ENCODE measurements at places on chromosomes 6 and 20. TPM values are rescaled to one million over a fixed set of nuclear protein-coding genes. Genes with fewer than 3 reads are reported as not detected.

DNA sequence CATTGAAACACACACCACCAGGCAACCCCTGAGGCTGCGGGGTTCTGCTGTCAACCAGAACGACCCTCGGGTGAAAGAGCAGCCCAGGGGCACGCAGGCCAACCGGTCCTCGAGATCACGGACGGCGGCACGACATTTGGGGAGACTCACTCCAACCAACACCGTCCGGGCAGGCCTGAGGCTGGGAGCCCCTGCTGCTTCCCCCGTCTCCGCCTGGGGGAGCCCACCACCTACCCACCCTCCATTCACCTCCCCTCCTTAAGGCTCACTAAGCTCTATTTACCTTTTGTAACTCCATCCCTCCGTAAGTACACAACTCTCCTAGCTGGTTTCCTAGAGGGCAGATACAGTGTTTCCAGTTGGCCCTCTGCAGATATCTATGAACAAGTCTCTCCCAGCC, 971.3 kb upstream of the DEFB115 start:
- DNase-seq = no peak

DNA sequence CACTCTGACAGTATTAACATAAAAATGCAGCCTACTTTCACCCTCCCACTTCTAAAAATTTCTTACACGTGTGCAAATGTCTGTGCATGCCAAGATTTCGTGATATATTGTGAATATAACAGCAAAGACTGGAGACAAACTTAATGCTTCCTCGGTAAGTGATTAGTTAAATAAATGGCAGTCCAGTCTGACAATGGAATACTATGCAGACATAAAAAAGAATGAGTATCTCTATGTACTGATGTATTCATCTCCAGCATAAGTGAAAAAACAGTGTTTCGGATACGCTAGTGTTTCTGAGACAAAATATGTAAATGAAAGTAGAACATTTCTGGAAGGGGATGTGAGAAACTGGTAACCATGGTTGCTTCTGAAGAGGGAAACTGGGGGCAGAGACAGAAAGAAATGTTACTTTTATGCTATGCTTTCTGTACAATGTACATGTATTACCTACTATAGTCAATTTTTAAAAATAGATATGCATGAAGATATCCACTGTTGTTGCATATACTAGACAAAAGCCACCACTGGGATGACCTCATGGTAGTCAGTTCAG, 7.0 kb downstream of the SLC22A23 start:
- DNase-seq = no peak

DNA sequence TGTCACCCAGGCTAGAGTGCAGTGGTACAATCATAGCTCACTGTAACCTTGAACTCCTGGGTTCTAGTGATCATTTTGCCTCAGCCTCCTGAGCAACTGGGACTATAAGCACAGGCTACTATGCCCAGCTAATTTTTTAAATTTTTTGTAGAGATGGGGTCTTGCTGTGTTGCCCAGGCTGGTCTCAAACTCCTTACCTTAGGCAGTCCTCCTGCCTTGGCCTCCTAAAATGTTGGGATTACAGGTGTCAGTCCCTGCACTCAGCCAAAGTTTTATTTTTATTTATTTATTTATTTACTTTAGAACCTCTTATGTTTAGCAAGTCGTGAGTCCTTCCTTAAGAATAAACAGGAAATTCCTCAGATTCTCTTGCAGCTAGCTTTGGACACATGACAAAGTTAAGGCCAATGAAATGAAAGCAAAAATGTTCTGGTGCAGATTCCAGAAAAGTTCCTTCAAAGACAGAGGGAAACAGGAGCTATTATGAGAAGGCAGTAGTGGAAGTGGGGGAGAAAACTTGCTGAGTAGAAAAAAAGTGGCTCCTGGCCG, 19.1 kb downstream of the PIM1 start:
- DNase-seq = no peak

DNA sequence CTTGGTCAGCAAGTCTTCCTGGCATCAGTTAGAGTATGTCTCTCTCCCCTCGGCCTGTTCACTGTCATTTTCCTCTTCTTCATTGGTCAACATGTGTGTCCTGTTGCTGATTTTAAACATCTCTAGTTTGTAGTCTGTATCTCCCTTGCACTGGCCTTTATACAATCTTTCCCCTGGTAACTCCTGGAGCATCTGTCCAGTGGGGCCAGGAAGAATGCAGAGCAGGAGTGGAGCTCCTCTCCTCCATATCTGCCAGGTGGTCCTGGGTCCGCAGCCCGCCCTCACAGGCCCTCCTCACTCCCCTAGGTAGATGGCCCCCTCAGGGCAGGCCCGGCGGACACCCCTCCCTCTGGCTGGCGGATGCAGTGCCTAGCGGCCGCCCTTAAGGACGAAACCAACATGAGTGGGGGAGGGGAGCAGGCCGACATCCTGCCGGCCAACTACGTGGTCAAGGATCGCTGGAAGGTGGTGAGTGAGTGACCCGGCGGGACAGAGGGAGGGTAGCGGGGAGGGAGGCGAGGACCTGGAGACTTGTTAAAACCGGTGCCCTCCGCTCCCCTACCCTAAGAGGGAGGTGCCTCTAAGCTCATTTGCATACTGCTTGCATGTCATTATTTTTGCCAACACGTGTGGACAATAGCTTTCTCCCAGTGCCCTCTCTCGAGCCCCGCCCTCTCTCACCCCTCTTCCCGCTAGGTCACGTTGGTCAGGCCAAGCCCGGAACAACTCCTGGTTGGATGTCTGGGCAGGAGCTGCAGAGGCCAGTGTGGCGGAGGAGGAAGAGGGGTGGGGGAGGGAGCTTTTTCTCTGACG, 3.2 kb downstream of the TTBK1 start:
- DNase-seq = peak; percentile 56

The SCGN gene
- not detected for total RNA-seq

The COL12A1 gene
- 17.5 TPM for total RNA-seq
